ENCODE measurements at places on chromosomes 3 and 15.

DNA sequence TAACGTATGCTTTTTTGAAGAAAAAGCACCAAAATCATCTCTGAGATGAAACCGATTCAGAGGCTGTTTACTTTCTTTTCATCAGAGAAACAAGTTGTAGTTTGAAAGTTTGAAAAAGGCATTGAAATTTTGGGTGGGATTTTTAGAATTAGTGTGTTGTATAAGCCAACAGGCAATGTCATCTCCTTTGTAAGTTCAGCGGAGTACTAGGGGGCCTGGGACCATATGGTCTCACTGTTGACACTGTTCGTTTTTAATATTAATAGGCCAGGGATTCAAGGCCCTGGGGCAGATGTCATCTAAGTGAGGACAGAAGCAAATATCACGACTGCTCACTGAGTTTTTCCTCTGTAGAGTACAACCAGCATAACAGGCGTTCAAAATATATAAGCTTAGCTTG, 256.2 kb upstream of the RARB start:
- DNase-seq: no peak

- DNase-seq: no peak
These were observed 34.6 kb downstream of the PDCD10 start for GRCh38 chr3:167700046-167700445.

- no peak for DNase-seq
These were observed 34.0 kb downstream of the MRPL46 start for GRCh38 chr15:88433046-88433685.

DNA sequence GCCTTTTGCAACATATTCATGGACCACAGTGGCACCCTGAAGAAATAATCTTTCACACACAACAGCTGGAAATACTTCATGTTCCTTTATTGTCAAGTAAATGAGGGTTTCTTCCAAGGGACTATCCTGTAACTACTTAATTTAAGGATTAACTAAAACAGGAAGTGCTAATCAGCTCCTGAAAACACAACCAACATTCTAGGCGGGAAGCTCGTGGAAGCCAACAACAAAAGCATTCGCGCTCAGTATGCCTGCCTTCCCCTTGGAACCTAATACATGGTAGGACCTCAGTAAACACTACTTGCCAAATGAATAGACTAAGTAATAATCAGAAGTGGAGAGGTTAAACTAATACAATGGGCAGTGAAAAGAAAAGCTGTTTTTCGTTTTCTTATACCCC, 300.9 kb downstream of the RORA start:
- no peak for DNase-seq

DNA sequence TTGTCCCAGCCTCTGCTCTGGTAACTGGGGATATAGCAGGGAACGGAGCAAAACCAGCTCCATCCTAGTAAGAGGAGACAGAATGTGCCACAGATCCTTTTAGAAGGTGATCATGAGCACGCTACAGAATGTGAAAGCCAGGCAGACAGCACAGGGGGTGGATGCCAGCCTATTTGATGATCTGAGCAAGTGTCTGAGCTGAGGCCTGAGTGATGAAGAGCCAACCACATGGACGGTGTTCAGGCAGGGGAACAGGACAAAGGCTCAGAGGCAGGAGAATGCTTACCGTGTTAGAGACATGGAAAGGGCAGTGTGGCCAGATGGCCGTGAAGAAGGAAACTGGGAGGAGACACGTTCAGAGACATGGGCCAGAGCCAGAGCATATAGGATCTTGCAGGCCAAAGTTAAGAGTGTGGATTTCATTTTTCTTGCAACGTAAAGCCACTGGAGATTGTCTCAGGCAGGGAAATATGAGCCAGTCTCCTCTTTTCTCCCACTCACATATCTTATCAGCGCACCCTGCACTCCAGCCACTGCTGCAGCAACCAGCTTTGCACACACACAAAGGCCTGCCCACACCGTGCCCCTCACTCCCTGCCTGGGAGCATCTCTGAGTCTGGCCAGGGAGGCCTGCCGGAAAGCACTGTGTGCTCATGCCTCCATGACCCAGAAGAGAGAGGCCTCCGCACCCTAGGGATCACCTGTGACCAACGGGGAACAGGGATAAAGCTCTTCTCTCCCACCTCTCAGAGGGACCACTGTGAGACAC, 20.1 kb downstream of the RAB43 start:
- DNase-seq: no peak

GRCh38 chr15:26562336-26562735, 210.5 kb downstream of the GABRB3 start:
- no peak for DNase-seq

- DNase-seq: no peak
These were observed 22.3 kb downstream of the C2CD4B start for GRCh38 chr15:62142736-62143135.

DNA sequence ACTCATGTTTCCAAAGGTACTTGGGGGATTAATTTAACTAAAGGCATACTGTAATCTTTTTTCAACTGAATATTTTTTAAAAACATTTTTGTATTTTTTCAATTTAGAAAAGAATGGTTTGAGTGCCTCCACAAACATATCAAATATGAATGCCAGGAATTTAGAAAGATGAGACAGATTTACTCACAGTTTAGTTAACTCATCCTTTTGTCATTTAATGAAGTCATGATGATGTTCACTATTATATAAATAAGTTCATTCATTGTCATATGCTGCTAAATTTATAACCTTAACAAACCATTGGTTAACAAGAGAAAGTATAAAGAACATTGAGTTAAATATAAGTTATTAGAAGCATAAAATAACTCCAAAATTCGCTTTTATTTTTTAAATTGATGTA, 50.0 kb downstream of the FGF7 start:
- DNase-seq: no peak

DNA sequence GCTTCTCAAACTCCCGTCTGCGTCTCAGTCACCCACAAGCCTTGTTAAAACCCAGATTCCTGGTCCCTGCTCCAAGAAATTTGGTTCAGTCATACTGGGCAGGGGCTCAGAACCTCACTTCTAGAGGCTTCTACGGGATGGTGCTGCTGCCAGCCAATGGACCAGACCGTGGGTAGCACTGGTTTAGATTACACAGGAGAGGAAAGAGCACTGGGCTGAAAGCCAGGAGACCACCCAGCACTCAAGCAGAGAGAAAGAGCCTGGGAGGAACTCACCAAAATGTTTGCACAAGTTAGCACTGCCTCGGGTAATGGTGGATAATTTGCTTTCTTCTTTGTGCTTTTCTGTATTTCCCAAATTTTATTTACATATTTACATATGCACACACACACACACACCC, 46.9 kb upstream of the MUC13 start:
- no peak for DNase-seq

DNA sequence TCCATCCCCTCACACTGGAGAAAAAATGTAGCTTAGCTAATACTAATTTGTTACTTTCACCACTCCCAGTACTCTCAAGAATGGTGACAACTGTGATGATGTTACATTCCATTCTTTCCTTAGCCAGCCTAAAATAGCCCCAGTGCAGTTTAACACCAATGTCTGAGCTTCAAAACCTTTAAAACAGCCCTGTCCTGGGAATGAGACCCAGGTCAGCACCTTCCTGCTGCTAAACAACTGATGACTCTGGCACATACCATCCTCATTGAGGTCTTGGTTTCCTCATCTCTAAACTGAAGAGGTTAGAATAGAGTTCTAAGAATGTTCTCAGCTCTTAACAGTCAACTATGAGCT, 3.8 kb downstream of the SCAMP2 start:
- no peak for DNase-seq

DNA sequence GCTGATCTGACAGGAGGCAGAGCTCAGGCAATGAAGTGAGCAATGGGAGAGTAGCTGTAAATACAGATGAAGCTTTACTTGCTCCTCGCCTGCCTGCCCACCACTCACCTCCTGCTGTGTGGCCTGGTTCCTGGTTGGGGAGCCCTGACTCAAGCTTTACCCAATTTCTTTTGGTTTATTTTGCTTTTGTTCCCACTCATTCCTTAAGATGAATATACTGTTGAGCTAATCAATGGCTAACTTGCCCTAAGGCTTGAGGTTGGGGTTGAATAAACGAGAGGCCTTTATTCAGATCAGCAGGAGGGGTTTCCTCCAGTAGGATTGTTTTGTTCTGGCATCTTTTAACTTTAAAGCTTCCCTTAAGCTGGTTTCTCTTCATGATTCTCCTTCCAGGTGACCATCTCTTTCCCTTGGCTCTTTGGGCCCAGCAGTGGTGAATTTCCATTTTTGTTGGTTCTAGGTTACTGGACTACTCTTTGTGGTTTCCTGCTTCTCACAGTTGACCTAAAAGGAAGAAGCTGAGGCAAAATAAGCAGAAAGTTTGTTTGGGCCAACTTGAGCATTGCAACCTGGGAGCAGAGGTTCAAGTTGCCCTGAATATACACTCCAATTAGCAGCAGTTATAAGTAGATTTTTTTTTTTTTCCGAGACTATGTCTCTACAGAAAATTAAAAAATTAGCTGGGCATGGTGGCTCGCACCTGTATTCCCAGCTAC, 44.4 kb downstream of the STARD9 start:
- no peak for DNase-seq

DNA sequence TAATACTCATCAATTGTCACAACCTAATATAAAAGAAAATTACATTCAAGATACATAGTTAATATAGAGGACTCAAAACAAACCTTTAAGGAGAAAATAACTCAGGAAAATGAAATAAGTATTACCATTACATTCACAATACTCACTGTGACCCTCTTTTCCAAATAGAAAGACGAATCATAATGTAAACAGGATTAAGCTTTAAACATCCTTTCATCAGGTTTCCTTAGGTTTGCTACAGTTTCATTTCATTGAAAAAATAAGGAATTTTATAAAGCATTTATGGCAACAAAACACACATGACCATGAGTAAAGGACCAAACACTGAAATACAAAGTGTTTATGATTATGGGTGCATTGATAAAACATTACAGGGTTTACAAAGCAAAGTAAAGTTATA, 162.7 kb downstream of the ALCAM start:
- DNase-seq: no peak

Data from foreskin melanocyte (primary cell).